ENCODE measurements at places on chromosomes 3 and 15.
A peak's percentile ranks its signal among the peaks of the same experiment; 100 is the strongest.

GRCh38 chr3:158671821-158672214, 630 bp downstream of the LXN start:
- no peak for DNase-seq

DNA sequence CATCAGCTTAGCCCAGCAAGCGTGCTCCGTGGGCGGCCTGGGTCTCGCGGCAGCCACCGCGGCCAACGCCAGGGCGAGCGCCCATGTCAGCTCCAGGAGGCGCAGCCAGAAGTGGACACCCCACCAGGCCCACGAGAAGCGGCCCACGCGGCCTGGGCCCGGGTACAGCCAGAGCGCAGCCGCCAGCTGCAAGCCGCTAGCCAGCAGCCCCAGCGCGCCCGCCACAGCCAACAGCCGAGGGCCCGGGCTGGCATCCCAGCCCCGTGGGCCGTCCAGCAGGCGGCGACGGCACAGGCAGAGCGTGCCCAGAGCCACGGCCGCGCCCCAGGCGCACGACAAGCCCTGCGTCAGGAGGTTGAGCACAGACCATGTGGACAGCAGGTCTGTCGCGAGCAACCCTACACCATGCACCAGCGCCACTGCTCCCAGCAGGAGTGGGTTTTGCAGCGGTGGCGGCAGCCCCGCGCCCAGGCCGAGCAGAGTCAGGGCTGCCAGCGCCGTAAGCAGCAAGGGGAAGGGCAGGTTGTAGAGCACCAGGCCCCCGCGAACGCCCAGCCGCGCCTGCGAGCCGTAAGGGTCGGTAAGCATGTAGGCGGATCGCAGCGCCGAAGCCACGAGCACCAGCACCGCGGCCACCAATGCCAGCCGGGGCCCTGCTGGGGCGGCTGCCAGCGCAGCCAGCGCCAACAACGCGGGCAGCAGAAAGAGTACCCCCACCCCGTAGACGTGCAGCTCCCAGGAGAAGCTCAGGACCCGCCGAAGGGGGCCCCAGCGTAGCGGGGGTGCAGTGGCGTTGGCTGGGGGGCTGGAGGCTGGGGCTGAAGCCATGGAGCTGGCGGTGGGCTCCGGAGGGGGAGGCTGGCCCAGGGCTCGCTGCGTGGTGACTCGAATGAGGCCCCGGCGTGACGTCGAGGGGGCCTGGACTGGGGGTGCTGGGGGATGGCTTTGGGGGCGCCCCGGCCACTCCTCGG, 4.9 kb downstream of the PRRT3 start:
- DNase-seq = peak; percentile 38

DNA sequence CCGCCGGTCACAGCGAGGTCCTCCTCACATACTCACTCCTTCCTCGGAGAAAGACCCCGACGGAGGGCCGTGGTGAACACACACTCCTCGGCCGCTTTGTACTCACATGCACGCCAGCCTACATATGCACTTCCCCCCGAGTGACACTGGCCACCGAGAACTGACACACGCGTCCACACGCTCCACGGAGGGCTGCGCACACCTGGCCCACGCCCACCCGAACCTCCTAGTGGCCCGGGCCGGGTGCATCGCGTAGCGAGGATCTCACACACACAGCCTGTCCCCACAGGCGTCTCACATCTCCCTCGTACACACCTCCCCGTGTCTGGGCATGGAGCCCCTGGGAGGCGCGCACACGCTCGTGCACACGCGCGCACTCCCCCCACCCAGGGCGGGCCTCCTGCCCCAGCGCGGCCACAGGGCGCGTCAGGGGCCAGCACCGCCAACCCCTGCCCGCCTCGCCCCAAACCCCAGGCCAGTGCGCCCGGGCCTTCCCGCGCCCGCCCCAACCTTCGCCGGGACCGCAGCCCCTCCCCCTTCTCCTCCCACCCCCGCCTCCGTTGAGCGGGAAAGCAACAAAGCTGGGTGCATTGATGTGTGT, 411 bp upstream of the C3orf70 start:
- DNase-seq = peak; percentile 13

DNA sequence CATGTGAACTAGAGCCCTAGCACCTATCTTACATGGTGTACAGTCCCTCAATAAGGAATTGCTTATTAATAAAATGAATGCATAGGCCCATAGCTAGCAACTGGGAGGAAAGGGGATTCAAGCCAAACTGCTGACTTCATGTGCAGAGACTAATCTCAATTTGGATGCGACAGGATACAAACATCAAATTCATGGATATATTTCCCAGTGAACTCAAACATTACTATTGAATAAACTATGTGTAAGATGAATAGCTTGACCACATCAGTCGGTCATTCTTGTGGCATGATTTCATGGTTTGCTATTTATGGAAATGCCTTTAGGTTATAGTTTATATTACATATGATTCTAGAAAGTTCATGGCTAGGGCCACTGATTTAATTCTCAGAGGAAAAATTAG, 268.6 kb upstream of the SLITRK3 start:
- peak; percentile 76 for DNase-seq

DNA sequence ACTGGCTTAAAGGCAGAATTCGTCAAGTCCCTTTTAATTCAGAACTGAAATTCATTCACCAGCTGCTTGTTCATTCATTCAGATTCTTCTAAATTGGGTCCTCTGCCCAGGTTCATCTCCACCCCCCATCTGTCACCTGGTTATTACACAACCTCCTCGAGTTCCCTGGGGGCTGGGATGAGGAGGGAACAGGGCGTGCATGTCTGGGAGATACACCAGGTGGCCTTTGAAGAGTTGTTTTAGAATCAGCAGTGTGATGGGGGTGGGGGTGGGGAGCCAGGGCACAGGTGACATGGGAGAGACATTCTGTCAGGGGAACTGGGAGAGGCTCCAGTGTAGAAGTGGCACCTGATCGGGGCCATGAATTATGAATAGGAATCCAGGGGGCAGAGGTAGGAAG, 8.2 kb downstream of the SNX33 start:
- DNase-seq = no peak
